ENCODE measurements at places on chromosomes 7 and 10.
A peak's percentile ranks its signal among the peaks of the same experiment; 100 is the strongest.

DNA sequence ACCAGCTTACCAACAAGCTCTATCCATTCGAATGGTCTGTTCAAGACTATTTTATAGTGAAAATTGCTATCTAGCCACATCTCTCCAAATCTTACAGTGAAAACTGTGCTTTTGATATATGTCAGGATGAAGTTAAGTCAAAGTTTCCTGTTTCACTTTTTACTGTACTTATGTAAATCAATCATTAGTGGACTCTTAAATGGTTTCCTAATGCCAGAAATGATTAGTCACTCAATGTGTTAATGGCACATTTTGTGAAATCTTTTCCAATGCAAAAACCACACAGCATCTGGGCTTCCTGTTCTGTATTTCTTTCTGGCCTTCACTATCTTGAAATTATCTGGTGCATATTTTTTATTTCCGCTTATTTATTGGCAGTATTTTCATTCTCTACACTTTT lies 87.3 kb upstream of the STEAP1B start:
- no peak for DNase-seq

DNA sequence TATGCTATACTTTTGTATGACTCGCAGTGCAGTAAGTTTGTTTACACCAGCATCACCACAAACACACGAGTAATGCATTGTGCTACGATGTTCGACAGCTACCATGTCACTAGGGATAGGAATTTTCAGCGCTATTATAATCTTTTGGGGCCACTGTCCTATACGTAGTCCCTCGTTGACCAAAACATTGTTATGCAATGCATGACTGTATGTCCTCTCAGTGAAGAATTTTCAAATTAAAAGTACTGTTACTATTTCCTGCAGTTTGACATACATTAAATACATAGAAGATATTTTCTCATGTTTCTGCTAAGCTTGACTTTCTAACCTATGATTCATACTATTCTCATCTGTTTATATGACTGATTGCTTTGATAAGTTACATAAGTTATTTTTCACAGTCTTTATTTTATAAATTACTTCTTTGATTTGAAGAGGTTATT lies 203.6 kb downstream of the VTI1A start:
- DNase-seq: no peak

GRCh38 chr10:7027913-7028808 lies 382.7 kb downstream of the SFMBT2 start:
- no peak for DNase-seq

- no peak for DNase-seq
These were observed 34.0 kb downstream of the GOT1 start for GRCh38 chr10:99396471-99396870.

DNA sequence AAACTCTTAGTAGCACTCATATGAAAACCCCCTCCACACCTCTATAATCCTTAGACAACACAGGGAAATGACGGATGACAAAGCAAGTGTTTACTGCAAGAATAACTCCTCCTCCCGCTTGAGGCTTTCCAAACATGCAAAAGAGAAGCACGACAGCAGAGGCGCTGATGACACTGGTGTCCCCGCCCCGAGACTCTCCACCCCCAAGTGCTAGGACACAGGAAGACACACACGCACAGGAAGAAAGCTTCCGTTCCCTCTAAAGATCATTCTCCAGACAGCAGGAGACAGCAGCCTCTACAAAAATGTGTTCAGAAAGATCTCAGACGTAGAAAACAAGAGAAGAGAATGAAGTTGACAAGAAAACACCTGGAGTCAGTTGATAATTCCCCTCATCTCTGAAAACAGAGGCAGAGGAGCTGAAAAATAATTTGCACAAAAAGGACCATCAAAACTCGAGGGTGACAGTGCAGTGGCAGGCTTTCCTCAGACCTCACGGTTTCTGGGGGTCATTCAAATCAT lies 90.2 kb downstream of the DLG5 start:
- DNase-seq: peak; percentile 17

DNA sequence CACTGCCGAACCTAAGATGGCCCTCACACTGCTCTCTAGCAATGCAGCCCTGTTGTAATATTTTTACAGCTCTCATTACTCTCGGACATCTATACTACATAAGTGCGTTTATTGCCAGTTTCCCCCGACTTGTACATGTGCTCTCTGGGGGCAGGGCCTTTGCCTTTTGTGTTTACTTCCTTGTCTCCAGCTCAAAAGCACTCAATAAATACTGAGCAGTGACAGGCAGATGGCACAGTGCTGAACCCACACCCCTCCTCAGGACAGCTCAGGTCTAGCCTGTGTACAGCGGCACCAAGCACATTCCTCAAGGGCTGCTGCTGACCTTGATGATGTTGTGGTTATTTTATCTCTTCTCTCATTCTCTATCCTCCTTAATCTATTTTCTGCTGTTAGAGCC lies 68.0 kb upstream of the ELMO1 start:
- DNase-seq: no peak

GRCh38 chr10:49579621-49580020 lies 30.5 kb upstream of the SLC18A3 start:
- no peak for DNase-seq

DNA sequence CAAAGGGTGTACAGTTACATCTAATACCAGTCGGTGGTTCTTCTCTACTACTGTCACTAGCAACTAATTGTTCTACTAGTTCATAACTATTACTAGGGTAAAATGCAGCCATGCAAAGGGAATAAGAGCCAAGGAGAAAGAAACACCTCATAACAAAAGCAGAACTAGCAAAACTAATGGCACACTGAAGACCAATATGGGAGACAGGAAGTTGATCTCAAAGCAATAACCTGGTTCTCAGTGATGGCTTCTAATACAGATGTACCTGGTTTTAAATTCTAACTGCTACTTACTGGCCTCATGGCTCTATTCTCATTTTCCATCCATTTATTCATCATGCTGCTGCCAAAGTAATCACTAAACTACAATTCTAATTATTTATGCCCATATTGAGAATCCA lies 170.3 kb downstream of the SEMA3E start:
- no peak for DNase-seq

- no peak for DNase-seq
These were observed 117.9 kb downstream of the SLIT1 start for GRCh38 chr10:97067716-97068391.

GRCh38 chr10:43802988-43803696 lies 154.5 kb upstream of the ZNF32 start:
- no peak for DNase-seq
